ENCODE measurements at places on chromosomes 3 and 15. TPM values are rescaled to one million over a fixed set of nuclear protein-coding genes. Genes with fewer than 3 reads are reported as not detected.

The IL20RB gene
- 0.71 TPM for total RNA-seq

The RGMA gene
- 22.1 TPM for total RNA-seq

The KCNMB2 gene
- total RNA-seq, result not detected

The EPHA3 gene
- total RNA-seq, result 3.5 TPM

Data from thoracic aorta (tissue), 2 donors.